ENCODE measurements at places on chromosomes 1 and 21.

GRCh38 chr1:156936721-156937220, 16.3 kb downstream of the LRRC71 start:
- DNase-seq, result no peak
- H3K27ac ChIP-seq, result no peak overlapping the region
- H3K4me1 ChIP-seq, result no peaks in the 10 kb centered on the region
- no peak overlapping the region for H3K4me3 ChIP-seq

DNA sequence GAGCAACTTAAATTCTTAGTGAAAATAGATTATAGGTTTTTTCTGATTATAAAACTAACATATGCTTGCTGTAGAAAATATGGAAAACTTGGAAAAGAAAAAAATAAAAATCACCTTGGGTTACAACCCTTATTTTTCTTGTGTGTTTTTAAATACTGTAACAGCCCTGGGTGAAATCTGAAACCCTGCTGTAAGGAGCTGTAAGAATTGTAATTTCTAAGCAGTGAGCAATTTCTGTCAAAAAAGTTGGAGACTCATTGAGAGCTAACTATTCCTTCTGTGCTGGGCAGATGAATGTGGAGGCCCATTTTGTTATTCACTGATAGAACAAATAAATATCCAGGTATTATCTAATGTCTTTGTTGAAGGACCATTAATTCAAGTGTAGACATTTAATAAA, 42.6 kb downstream of the ADCY10 start:
- H3K27ac ChIP-seq, result no peak overlapping the region
- no peaks in the 10 kb centered on the region for H3K36me3 ChIP-seq
- no peak overlapping the region for H3K4me3 ChIP-seq
- DNase-seq, result no peak
- no peaks in the 10 kb centered on the region for H3K27me3 ChIP-seq

GRCh38 chr21:25387665-25388064, 219.6 kb downstream of the MRPL39 start:
- H3K4me3 ChIP-seq, result no peak overlapping the region
- no peaks in the 10 kb centered on the region for H3K36me3 ChIP-seq
- H3K4me1 ChIP-seq, result no peaks in the 10 kb centered on the region
- no peak overlapping the region for H3K27ac ChIP-seq
- no peak for DNase-seq

- no peaks in the 10 kb centered on the region for H3K27me3 ChIP-seq
- H3K4me1 ChIP-seq, result no peaks in the 10 kb centered on the region
- no peak overlapping the region for H3K27ac ChIP-seq
- no peak for DNase-seq
- no peak overlapping the region for H3K4me3 ChIP-seq
These were observed 43.1 kb downstream of the RGSL1 start for GRCh38 chr1:182493063-182493462.

Measured in ascending aorta (tissue), 2 donors.